ENCODE measurements at places on chromosomes 2 and 18.

GRCh38 chr18:76528477-76529432 is 33.7 kb upstream of the ZNF516 start:
- no peak for DNase-seq

GRCh38 chr2:196331143-196331542 is 159.8 kb upstream of the STK17B start:
- no peak for DNase-seq

DNA sequence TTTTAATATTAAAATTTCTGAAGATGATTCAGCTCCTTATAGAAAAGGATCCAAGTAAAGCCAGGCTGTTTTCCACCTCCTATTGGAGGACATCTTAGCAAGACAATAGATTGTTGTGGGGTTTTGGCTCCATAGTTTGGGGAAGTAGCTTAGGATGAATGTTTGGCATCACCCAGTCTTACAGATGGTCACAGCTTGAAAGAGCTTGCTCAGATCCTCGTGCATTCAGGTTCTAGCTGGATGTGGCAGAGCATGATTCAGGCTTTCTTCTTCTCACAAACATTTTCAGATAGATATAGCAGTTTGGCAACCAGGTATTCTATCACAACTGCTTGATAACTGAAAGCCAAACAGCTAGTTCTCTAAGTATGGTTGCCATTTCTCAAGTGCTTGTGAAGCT is 23.6 kb upstream of the PDCL3 start:
- DNase-seq: no peak

DNA sequence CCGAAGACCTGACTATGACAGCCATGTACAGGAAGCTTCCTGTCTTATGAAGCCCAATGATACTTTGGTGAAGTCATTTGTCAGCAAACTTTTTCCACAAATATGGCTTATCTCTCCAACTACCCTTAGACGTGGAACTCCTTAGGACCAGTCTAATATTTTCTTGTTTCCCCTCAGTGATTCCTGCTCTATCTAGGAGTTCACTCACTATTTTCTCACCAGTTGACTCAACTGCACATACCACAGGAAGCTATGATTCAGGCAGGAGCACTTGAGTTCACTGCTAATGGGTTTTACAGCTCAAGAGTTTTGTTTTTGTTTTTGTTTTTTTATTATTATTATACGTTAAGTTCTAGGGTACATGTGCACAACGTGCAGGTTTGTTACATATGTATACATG is 109.3 kb downstream of the ANTXR1 start:
- DNase-seq: no peak

DNA sequence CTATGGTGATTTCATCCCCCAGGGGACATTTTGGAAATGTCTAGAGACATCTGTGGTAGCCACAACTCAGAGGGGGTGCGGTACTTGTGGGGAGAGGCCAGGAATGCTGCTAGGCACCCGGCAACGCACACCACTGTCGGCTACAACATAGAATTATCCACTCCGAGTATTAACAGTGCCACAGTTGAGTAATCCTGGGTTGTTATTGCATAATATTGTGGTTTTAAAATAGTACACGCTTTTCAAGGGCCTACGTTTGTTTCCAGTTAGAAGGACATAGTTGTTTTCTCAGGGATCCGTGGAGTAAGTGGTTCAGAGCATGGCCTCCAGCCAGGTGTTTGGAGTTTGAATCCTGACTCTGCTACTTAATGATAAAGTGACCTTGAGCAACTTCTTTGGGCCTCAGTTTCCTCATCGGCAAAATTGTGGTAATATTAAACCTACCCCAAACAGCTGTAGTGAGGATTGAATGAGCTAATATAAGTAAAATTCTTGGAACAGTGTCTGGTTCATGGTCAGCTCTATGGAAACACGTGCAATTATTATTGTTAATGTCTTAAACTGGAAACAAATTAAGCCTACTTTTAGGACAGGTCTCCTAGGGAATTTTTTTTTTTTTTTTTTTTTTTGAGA is 24.5 kb downstream of the CYP27A1 start:
- no peak for DNase-seq

DNA sequence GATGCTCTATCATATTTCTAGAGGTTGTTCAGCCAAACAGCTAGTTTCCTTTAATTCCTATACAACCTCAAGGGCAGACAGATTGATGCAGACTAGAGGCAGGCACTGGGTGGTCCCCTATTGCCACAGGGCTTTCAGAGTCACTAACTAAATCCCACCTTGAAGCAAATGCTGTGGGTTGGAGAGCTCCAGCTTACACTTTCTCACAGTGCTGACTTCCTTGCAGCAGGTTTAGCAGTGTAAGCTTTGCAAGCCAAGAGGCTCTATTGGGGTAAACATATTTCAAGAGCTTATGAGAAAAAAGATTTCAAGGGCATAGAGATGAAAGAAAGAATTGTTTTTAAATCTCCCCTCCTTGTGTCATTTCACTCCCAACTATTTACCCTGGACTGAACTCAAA is 366.5 kb upstream of the CRIM1 start:
- no peak for DNase-seq

GRCh38 chr18:58580623-58581022 is 48.3 kb downstream of the ALPK2 start:
- no peak for DNase-seq

DNA sequence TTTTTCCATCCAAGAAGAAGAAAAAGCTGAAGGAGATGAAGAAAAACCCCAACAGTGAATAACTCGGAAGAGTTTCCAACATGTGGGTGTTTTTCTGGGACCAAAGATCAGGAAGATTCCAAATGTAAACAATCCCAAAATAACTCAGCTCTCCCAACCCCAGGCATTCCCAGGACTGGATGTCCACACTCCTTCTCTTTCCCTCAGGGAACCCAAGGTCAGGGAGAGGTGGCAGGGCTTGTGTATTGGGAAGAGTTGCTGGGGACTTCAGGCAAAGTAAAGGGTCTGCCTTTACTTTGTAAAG is 268.0 kb downstream of the DYSF start:
- DNase-seq: no peak

DNA sequence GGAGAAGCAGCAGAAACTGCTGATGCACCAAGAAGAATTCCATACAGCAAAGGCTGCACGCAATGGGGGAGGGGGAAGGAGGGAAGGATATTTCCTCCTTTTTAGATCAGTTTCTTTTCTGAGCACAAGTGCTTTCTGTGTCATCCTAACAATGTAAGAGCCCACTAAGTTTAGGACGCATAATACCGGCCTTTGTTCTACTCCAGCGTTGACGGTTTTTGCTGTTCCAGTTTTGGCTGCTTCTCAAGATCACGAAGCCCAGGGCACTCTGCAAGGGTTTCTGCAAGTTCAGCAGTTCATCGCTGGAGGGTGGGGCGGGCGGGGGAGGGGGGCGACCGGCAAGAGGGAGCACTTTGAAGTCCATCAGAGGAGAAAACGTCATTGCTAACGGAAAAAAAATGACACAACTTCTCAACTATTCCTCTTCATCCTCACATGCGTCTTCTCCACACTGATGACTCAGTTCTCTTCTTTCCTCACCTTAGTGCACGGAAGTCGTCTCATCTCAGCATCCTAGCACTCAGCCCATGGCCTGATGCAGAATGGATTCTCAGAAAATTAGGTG is 8.7 kb downstream of the FAM178B start:
- DNase-seq: no peak

DNA sequence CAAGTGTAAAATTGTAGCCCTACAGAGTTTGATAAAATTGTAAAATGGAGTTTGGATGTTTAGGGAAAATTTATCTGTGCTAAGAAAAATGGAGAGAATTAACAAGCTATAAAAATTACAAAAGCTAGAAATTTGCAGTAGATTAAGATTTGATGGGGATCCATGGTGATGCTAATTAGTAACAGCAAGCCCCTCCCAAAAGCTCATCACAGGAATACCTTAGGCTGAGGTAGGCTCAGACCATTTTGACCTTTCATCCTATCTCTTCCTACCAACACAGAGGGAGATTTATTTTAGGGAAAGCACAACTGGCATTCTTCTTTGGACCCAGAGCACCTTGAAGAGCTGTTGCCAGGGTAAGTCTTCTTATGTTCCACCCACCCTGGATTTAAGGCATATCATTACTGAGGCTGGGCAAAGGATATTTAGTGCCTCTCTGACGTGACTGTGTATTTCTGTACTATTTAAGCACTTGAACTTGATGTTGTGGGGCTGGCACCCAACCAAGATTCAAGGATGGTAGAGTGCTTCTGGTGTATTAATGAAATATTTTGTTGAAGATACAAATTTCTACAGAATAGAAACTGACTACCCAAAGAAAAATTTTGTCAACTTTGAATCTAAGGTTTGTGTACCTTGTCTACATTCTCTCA is 70.8 kb upstream of the SLC39A10 start:
- DNase-seq: no peak

- DNase-seq: no peak
These were observed 26.2 kb downstream of the RPRD1A start for GRCh38 chr18:36041146-36041545.

- DNase-seq: no peak
These were observed 131.5 kb upstream of the DLX2 start for GRCh38 chr2:172233987-172234715.

DNA sequence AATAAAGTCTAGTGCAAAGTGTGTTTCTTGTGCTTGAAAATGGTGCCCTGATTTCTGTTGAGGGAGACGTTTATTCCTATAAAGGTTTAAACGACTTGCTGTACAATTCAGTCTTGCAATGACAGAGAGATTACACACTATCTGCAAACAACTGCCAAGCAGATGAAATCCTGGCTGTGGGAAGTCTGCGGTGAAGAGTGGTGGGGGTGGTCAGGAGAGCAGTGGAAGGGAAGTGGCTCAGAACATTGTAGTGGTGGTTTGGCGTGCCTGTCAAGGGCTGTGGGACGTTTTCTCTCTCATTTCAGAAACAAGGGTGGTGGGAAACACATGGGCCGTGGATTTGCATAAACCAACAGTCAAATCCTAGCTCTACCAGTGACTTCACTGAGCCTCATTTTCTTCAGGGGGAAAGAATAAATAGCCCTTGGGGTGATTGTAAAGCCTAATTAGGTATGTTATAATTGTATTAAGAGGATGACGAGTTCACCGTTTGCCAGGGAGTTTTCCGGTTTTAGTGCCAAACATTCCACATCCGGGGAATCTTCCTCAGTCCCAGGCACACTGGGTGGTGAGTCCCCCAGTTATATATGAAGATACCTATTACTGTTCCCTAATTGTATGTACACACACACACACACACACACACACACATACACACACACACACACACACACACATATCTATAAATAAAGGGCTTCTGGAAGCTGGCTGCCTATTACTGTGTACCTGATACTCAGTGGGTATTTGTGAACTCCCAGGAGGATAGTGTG is 115.0 kb downstream of the SPTBN1 start:
- DNase-seq: peak; percentile 87

DNA sequence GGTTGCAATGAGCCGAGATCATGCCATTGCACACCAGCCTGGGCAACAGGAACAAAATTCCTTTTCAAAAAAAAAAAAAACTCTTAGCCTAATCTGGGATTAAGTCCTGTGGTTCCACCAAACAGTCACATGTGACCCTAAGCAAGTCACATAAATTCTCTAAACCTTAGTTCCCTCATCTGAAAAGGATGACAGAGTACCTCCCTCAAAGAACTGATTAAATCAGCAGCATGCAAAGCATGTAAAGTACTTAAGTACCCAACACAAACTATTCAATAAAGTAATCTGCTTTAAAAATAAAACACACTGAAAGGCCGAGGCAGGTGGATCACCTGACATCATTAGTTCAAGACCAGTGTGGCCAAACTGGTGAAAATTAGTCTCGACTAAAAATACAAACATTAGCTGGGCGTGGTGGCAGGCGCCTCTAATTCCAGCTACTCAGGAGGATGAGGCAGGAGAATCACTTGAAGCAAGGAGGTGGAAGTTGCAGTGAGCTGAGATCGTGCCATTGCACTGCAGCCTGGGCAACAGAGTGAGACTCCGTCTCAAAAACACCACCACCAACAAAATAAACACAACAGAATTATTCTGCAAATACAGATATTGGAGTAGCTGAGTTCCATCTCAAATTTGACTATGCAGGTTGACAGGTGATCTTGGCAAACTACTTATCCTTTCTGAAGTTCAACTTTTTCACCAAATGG is 7.0 kb downstream of the USP34 start:
- no peak for DNase-seq

- DNase-seq: no peak
These were observed 38.4 kb upstream of the HDAC4 start for GRCh38 chr2:239438995-239439753.

DNA sequence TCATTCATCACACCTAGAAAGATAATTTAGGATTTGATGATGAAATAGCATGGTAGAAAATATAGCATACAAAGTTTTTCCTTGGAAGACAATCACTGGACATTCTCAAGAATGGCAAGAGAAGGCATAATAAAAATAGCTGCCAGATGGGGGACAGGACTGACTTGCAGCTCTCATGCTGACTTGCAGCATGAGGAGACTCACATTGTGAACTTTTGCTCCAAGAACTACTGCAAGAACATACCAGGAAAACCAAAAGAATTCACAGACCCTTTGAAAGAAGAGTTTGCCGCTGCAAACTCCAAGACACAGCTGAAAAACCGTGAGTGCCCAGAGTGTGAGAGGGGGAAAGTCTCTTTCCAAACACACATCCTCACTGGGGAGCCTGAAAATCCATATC is 47.0 kb downstream of the CRYGD start:
- DNase-seq: no peak

DNA sequence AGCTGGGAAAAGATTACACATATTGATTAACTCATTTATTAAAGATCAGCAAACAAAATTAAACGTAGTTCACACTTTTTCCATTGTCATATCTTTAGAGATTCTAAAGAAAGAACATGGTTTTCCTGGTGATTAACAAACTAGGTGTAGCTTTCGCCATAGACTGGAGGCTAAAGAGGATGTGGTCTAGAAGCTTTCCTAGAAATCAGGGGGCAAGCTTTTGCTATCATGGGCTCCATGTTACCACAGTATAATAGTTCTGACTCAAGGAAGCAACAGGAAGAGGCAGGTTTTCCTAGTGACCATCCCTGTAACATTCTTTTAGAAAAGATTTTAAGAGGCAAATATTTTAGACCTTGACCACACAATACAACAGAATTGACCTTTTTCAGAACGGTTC is 232.7 kb downstream of the METTL4 start:
- no peak for DNase-seq

- no peak for DNase-seq
These were observed 27.3 kb upstream of the COPS8 start for GRCh38 chr2:237058423-237058822.

DNA sequence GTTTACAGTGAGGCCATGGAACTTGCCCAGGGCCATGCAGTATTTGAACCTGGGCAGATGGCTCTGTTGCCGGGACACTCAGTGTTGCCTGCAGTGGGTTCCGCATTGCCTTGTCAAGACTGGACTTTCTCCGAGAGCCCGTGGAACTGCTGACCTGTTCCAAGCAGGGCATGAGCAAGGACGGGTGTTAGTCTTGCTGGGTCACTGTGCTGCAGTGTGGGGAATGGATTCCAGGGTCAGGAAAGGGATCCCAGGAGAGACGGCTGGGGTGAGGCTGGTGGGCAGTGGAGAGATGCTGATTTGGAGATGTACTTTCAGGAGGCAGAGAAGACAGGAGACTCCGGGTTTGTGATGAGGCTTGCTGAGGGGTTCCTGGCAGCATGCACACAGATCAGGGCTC is 348.7 kb upstream of the HS6ST1 start:
- DNase-seq: no peak

All from activated CD4-positive, alpha-beta T cell treated with anti-CD3 and anti-CD28 coated beads, Interleukin-2, amount 50 U/mL, for 48 hours (primary cell).